ENCODE measurements at places on chromosomes 5 and 9. TPM values are rescaled to one million over a fixed set of nuclear protein-coding genes. Genes with fewer than 3 reads are reported as not detected.

CCNO gene
- 2.6 TPM for total RNA-seq

RNF183 gene
- 0.57 TPM for total RNA-seq

PCDHB8 gene
- total RNA-seq = 0.40 TPM

DNA sequence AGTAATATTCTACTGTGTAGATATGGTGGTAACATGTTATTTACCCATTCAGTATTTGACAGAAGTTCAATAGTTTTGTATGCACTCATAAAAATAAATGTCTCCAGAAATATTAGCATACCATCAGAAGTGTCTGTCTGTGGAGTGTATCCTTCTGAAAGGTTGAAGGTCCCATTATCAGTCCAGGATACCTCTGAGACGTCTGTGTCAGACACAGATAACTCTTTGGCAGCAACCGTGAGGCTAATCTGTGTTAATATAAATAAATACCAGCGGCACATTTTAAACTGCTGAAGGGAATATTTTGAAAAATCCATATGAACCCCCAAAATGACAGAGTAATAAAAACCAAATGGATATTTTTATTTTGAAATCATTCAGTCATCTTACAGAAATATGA, 11.9 kb upstream of the ZNF622 start:
- H3K27me3 ChIP-seq = no peaks in the 10 kb centered on the region
- no peaks in the 10 kb centered on the region for H3K36me3 ChIP-seq
- H3K27ac ChIP-seq = no peak overlapping the region
- DNase-seq = no peak
